ENCODE measurements at places on chromosomes 12 and 14.

- DNase-seq = peak; percentile 77
Measured at GRCh38 chr14:103185051-103186029, 62.1 kb downstream of the TNFAIP2 start.

DNA sequence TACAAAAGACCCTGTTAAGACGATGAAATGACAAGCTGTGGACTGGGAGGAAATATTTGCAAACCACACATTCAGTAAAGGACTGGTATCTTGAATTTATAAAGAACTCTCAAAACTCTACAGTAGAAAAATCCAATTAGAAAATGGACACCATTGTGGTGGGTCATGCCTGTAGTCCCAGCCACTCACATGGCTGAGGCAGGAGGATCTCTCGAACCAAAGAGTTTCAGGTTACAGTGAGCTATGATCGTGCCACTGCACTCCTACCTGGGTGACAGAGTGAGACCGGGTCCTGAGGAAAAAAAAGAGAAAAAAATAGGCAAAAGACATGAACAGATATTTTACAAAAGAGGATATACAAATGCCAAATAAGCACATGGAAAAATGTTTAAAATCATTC, 41.9 kb downstream of the TTC6 start:
- DNase-seq = no peak

DNA sequence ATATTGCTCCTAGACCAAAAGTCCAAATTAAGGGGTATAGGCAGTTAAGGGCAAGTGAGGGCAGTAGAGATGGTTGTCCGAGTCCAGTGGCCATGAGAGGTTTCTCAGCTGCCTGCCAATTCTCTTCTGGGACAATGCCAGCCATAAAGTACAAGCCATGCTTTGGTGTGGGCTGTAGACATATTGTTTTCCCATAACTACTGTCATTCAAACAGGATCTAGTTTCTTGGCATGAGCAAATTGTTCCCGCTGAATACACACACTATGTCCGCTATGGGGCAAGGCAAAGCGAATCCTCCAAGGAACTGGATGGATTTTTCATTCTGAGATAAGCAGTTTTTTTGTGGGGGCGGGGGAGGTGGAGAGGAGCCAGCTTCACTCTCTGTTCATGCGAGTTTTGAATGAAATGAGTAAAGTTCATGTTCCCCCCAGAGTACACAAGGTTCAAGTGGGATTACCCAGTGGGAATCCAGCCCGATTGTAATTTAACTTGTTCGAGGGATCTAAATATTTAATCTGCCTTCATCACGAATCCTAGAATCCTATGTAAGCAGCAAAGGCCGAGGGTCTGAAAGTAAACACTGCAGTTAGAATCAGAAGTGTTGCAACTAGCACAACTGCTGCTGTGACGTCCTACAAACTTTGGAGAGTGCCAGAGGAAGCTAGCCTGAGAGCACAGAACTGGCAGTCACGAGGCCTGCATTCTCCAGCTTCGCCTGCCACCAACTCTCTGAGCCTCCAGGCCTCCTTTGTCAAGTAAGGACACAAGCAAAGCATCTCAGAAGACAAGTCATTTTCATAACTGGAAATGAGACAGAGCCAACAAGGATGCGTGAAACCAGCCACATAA, 137.0 kb downstream of the CRADD start:
- peak; percentile 61 for DNase-seq

DNA sequence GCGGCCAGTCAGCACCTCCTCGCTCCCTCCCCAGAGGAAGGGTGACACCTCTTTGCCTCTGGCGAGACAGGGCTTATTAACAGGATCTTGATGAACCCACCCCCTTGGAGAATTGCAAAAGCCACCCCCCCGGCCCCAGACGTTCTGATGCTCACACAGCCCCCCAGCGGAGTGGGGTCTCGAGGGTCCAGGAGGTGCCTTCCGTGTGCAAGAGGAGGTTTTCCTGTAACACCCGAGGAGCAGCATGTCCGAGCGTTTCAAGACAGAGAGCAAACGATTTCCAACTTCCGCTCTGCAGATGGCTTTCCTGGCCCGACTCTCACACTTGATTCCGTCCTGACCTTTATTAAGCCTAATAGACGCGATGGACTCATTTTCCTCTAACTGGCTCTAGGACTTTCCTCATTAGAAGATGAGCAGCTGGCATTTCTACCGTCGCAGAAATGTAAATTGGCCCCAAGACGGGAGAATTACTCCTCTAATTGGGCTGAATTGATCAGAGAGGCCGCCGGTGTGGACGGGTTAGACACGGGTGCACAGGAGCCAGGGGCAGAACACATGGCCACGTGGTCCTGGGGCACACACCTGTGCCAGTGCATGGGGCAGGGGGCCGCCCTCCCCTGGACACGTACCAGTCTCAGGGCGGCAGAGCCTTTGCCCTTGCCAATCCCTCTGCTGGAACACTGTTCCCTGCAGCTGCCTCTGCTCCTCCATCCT, 84.4 kb downstream of the NOC4L start:
- DNase-seq = peak; percentile 72

DNA sequence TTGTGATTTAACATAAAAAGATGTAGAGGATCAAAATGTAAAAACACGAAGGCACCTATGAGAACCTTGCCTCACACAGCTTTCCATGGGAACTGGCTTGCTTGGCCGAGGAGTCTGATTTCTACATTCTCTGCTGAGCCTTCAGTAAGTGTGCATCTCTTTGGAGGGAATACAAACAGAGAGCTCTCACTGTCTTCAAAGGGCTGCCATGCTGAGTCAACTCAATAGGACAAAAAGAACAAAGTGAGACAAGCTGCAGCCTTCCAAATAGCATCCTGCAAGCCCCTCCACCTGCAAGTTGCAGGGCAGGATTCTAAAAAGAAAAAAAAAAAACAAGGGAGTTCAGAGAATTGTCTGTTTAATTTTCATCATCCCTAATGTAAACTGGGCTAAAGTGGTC, 411.9 kb downstream of the NELL2 start:
- no peak for DNase-seq

GRCh38 chr14:64196056-64196455, 98.1 kb downstream of the ESR2 start:
- peak; percentile 6 for DNase-seq

GRCh38 chr12:4643747-4644146, 5.1 kb downstream of the AKAP3 start:
- DNase-seq = no peak

DNA sequence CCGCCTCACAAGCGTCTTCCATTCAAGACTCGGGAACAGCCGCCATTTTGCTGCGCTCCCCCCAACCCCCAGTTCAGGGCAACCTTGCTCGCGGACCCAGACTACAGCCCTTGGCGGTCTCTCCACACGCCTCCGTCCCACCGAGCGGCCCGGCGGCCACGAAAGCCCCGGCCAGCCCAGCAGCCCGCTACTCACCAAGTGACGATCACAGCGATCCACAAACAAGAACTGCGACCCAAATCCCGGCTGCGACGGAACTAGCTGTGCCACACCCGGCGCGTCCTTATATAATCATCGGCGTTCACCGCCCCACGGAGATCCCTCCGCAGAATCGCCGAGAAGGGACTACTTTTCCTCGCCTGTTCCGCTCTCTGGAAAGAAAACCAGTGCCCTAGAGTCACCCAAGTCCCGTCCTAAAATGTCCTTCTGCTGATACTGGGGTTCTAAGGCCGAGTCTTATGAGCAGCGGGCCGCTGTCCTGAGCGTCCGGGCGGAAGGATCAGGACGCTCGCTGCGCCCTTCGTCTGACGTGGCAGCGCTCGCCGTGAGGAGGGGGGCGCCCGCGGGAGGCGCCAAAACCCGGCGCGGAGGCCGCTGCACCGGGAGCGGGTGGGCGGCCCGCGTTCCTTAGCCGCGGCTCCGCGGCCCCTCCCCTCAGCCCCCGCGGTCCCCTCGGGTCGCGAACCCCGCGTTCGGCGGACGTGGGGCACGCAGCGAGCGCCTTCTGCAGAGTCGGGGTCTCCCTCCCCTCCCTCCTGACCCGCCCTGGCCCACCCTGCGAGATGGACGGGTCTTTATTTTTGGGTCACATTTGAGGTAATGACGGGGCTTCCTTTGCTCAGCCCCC, at the start of gene UBC:
TSS of gene UBC (minus strand) at position 259 of the 847 bp plus-strand sequence. CDS start 879 bp downstream, outside the sequence.
- DNase-seq = peak; percentile 99

- peak; percentile 45 for DNase-seq
Measured at GRCh38 chr12:91630083-91630482, 447.5 kb upstream of the DCN start.

DNA sequence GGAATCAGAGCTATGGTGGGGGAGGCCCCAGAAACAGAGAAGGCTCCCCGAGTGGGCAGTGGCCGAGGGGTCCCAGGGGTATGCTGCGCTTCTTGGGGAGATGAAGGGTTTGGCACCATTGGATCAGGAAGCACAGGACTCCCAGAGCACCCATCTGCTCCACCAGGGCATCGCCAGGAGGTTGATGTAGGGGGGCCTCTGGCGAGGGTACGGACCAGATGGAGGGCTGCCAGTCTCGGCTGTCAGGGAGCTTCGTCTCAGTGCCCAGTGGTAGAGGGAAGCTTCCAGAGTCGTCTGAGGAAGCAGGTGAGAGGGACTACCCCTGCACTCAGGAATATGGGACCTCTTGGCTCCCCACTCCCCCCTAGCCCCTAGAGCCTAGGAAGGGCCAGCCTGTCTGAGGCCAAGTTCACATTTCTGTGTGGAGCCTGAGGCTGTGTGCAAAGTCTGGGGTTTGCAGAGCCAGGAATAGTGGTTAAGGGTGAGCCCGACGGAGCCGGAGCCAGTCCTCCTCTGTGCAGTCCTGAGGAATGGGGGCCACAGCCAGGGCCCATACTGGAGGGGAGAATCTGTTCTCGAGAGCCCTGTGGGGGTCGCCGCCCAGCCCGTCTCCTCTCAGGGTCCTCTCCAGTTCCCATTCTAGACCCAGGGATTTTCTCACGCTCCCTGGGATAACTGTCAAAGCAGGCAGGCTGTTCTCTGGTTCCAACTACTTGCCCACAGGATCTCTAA, 10.2 kb downstream of the SLC48A1 start:
- DNase-seq = no peak

DNA sequence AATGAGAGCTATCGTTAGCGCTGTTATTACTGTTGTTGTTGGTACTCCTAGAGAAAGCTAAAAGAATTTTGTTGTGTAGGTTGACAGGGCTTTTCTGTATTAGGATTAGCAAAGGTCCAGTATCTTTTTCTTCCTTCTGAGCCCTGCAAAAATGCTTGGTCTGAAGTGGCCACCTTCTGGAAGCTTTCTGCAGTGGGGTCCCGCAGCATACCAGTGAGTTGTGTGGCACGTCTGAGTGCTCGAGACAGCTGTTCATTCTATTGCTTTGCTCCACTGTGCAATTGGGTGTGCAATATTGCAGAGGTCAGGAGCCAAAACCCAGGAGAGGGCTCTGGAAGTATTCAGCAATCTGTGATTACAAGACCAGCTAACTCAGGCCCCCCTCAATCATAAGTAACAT, 57.1 kb downstream of the CCDC60 start:
- DNase-seq = peak; percentile 57

DNA sequence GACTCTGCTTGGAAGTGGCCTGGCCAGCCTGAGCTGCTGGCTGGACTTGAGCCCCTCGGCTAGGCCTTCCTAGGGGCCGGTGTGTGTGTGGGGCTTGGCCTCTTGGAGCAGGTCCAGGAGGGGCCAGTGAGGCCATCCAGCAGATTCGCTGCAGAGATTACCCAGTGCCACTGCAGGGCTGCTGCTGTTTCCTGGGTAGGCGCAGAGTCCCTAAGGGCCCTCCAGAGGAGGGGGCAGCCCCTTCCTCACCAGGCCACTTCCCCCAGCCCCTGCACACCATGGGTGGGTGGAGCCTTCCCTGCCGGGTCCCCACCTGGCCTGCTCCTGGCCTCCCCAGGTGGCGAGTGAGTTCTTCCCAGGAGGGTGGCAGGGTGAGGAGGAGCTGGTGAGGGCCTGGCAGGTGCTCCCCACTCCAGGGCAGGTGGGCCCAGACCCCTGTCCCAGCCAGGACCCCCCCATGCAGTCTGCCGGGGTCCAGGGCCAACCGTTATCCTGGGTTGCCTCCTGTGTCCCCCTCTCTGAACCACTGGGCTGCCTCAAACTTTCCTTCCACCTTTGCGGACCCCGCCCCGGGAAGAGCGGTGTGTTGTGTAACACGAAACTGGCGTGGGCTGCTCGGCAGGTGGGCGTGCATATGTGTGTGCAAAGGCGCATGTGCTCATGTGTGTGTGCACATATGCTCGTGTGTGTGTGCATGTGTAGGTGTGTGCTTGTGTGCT, 25.1 kb downstream of the ASPG start:
- DNase-seq = no peak

- DNase-seq = no peak
Measured at GRCh38 chr14:42214981-42215491, 608.4 kb downstream of the LRFN5 start.

- DNase-seq = no peak
Measured at GRCh38 chr14:93402951-93403350, 27.8 kb upstream of the UNC79 start.
